ENCODE measurements at places on chromosomes 5 and 9.

- no peak for DNase-seq
Measured at GRCh38 chr9:77040340-77040739, 20.9 kb downstream of the FOXB2 start.

- no peak for DNase-seq
Measured at GRCh38 chr9:19998823-19999455, 210.1 kb upstream of the SLC24A2 start.

GRCh38 chr5:127791439-127791838 is 88.2 kb downstream of the CCDC192 start:
- no peak for DNase-seq

- no peak for DNase-seq
Measured at GRCh38 chr9:115635680-115636383, 517.8 kb upstream of the PAPPA start.

DNA sequence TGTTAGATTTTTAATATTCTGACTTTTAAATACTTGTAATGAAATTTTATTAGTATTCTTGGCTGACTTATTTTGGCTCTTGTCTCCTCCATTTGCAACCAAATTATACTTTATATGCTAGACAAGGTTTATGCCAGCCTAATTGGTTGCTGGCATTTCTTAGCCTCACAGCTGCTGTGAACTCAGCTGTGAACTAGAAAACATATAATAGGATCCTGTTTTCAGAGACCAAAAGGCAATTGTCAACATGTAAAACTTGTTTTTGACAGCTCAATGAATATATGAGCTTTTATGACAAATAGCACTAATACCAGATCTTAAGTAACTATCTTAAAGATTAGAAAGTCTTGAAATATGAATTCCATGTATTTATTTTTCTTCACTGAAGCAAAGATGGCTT is 25.9 kb downstream of the KIF2A start:
- DNase-seq: no peak

DNA sequence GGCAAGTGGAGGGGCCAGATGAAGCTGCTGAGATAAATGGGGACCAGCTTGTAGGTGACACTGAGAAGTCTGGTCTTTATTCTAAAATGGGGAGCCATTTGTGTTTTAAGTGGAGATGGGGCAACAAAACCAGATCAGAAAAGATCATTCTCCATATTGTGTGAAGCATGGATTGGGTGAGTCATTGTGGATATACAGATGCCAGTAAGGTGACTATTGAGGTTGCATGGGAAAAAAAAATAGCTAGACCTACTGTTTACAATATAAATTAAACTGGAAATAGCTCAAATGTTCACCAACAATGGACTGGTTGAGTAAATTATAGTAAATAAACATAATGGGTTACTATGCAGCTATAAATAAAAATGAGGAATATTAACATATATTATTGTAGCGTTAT is 5.4 kb upstream of the MAP1B start:
- no peak for DNase-seq

DNA sequence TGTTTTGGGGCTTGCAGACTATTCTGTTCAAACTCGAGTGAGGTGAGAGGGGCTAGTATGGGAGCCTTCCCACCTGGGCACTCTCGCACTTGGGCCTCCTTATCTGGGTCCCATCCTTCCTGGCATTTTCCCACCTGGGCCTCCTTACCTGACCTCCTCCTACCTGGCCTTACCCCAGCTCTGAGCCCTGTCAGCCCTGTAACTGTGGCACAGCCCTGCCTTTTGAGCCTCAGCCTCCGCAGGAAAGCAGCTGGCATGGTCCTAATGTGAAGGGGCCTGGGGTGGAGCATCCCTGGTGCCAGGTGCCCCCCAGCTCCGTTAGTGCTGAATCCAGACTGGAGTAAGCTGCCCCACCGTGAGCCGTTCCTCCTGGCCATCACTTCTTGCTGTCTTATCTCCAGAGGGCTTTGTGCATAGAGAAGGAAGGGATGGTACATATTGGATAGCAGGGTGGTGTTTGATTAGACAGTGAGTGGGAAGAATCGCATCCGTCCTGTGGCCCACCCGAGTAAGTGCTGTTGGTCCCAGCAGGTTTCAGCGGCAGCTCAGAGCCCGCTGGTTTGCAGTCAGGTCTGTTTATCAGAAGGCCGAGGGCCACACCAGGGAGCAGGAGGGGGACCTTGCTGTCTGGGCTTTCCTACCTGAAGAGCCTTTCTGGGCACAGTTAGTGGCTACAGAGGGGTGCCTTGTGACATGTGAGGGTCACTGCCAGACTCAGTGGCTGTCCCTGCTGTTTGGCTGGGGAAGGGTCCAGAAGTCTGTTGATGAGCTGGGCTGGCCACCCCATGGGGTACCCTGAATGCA is 76.5 kb downstream of the WNK2 start:
- DNase-seq: no peak

- DNase-seq: no peak
Measured at GRCh38 chr9:12889402-12890106, 114.7 kb downstream of the LURAP1L start.

DNA sequence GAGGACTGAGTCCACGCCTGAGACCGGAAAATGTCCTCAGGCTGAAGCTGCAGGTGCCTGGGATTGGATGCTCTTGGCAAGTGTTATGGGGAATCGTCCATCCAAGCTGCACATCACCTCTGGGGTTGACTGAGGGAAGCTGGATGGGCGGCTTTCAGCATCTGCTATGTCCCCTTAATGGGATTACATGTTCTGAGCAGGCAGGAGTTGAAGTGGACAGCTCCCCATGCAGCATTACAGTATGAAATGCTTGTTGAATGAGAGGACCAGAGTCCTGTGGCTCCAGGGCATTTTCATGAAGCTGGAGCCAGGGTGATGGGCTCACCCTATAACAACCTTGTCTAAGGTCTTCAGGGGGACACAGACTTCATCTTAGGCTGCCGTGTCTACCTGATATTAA is 270.9 kb downstream of the HSPA4 start:
- DNase-seq: no peak

GRCh38 chr5:14208071-14209021 is 65.2 kb downstream of the TRIO start:
- DNase-seq: peak; percentile 70

- DNase-seq: no peak
Measured at GRCh38 chr5:132289097-132289496, 5.1 kb upstream of the SLC22A4 start.

DNA sequence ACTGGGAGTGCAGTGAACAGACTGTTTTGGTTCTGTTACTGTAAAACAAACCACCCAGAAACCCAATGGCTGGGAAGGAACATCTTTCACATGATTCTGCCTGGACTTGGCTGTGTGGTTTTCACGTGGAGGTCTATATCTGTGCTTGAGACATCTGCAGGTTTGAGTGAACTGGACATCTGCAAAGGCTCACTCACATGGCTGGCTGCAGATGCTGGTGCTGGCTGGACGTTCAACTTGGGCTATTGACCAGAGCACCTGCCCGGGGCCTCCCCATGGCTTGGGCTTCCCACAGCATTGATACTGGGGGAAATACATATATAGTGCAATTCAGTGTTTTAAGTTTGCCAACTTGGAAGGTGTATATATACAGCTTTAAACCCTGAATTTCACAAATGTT is 6.8 kb downstream of the CTSL start:
- no peak for DNase-seq

DNA sequence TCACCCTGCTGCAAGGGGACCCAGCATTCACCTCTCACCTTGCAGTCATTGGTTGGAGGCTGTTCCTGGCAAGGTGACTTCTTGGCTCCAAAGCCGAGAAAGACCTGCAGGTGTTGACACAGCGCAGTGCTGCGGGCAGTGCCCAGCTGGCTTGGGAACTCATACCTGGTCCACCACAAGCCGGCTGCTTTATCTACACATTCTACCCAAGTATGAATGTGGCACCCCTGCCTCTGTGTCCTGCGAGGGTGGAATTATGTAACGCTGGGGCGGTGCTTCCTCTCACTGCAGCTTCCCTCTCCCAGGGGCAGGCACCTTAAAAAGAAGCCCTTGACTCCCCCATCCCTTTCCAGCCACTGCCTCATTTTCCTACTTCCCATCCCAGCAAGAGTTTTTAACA is 2.5 kb upstream of the ZMYND19 start:
- no peak for DNase-seq

- no peak for DNase-seq
Measured at GRCh38 chr5:5658889-5659465, 236.5 kb downstream of the ICE1 start.

GRCh38 chr9:70439991-70440706 is 25.7 kb upstream of the KLF9 start:
- no peak for DNase-seq

DNA sequence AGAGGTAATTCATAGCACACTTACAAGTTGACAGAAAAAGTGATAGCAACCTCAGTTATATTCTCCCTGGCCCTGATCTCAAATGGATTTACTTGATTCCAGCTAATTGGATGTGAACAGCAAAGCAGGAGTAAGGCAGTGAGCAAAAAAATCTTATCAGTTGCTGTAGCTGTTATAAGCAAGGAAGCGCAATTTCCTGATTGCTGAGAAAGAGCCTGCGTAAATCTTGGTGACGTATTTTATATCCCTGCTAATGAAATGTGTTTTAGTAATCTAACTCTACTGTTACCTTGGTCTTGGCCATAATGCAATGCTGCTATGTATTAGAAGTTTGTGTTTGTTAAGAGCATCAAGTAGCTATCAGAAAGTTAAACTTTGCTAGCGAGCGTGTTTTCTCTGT is 661.2 kb upstream of the SEMA6A start:
- DNase-seq: no peak

DNA sequence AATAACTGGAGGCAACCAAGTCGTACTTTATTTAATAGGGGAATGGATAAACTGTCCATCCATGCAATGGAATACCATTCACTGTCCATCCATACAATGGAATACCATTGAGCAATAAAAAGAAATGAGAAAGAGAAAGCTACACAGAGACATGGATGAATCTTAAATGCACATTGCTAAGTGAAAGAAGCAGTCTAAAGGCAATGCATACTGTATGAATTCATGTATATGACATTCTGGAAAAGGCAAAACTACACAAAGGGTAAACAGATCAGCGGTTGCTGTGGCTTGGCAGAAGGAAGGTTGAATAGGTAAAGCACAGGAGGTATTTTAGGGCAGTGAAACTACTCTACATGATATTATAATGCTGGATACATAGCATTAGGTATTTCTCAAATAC is 16.2 kb downstream of the DRD1 start:
- DNase-seq: no peak

- DNase-seq: no peak
Measured at GRCh38 chr5:180074462-180074861, 2.9 kb upstream of the RNF130 start.

GRCh38 chr9:135512241-135512603 is 9.0 kb upstream of the LCN1 start:
- no peak for DNase-seq

DNA sequence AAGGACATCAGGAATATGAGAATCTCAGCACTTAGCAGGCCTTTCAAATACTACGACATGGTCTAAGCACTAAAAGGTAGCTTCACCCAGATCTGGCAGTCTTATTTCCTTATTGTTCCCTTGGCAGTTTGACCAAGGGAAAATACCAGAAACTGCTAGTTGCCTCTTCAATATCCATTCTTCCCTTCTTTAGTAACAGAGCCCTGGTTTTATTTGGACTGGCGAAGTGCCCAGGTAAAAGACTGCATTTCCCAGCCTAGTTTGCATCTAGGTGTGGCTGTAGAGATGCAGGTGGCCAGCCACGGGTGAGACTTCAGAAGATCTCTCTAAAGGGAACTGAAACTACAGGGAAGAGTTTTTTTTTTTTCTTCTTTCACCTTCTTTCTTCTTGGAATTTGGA is 21.6 kb downstream of the DMRT2 start:
- DNase-seq: no peak

Measured in AG09319 (cell line).